Stimulated activated CD4-positive, alpha-beta T cell treated with anti-CD3 and anti-CD28 coated beads, TNF-alpha, amount 100 ng/mL, for 1 hour (primary cell): ENCODE measurements at places on chromosomes 3 and 15.

GRCh38 chr3:151434151-151434890 is 26.5 kb downstream of the IGSF10 start:
- DNase-seq = no peak

DNA sequence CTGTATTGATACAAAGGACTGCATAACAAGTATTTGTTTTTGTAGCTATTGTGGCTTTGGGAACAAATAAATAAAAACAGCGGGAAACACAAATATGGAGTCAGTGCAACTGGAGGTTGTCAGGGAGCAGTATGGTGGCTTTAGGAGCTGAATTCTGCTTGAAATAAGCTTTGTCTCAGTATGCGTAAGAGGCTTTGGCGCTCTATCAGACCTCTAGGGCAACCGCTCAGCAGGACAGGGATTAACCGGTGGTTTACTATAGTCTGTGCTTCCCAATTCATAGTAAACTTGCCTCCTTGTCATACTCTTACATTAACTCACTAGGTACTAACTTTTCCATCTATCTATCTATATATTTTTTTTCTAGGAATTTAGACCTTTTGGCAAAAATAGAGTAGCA is 104.6 kb downstream of the ZIC1 start:
- no peak for DNase-seq

GRCh38 chr15:58288592-58288991 is 143.2 kb upstream of the LIPC start:
- no peak for DNase-seq

- DNase-seq = no peak
Observed at GRCh38 chr3:170418422-170419398, at the start of gene CLDN11. Gene CLDN11, plus strand, starts transcription at chr3:170418868. Its CDS starts 199 bp downstream, at chr3:170419067.

DNA sequence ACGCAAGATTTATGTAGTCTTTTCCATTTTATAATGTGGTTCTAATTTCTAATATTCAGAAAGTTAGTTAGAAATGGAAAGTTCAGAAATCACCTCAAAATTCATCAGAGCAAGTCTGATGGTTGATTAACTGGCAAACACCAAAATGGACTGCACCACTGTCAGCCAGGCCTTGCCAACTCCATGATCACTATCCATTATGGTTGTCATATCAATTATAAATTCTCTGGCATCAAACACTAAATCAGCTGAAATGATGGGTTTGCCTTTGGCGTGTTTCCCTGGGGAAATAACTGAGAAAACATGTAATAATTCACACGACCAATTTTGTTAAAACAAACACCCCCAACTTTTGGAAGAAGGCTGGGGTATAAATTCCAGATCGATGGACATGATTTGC is 219.4 kb downstream of the CDIN1 start:
- no peak for DNase-seq

GRCh38 chr15:57881361-57881760 is 174.8 kb downstream of the POLR2M start:
- no peak for DNase-seq

DNA sequence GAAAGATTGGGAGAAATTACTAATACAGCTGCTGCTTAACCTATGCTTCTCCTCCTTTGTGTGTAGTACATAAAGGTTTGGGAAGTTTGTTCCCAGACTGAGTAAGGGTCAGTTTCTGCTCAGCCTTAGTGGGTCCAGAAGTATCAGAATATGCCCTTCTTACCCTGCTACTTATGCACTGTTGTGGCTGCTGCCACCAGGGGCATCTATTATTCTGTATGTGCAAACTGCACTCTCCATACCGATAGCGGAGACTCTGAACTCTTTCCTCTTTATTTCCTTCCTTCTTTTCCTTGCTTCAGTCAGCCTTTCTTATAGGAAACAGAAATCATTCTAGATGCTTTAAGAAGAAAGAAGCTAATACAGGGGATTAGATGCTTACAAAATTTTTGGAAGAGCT is 4.0 kb downstream of the NEDD4 start:
- DNase-seq = no peak

DNA sequence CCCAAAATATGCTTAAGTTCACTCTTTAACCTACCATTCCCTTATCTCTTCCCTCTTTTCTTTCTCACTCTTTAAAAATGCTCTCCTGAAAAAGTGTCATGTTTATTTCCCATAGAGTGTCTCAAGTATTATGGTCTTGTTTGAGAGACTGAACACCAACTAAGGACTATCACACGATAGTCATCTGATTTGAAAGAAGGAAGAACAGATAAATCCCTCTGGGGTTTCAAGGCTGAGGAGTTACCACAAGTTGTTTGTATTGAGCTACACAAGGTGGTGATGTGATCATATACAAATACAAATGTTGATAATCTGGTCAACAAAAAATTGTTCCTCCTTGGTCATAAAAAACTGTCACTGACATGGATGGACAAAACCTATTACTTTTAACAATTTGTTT is 13.8 kb downstream of the MEIS2 start:
- no peak for DNase-seq

DNA sequence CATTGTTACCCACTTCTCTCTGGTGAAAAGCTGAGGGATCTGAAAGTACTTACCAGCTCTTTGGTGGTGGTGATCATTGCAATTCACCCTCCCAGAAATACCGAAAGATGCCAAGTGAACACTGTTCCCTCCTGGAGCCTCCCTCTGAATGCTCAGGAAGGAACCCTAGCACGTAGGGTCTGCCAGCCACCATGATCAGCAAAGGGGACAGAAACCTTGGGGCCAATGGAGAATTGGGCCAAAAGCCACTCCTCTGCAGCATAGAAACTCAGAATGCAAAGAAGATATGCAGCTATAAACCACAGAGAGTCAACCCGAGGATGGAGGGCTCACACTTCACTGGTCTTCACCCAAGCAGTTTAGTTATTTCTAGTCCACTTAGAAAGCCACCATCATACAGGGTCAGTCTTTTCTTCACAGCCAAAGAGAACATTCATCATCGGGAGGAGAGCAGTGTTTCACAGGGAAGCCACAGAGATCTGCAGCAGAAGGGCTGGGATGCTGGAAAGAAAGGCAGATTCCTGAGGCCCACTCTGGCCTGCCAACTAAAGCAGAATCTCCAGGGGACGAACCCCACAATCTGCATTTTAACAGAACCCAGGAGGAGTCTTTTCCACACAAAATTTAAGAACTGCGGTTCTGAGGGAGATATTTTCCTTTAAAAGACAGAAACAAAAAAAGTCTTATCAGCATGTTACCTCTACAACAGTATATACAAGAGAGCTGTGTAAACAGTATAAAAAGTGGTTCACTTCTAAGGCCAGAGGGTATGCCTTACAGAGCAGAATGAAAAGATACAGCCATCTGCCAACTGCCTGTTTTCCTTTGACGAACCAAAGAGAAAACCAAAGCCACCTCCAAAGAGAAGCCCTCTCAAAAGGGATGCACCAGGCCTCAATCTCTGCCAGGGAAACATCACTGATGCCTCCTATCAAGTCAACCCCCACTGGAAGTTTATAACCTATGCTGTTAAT is 11.3 kb downstream of the TBC1D2B start:
- no peak for DNase-seq

GRCh38 chr3:156174229-156174847 is 54.0 kb downstream of the KCNAB1 start:
- no peak for DNase-seq

DNA sequence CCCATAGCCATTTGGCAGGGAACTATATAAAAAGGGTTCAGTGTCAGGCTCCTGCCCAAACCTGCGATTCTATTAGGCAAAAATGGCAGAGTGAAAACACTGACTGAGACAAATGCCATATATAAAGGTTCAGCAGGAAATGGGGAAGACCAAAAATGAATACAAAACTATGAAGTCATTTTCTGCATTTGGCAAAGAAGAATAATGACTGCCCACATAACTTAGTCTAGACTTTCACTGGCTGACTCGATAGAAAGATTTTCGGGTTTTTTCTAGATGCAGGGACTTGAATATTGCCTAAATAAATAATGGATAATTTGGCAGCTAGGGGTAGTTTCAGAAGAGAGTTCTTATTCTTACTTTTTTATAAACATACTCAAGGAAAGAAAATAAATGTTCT is 178.0 kb downstream of the TPRG1 start:
- no peak for DNase-seq

DNA sequence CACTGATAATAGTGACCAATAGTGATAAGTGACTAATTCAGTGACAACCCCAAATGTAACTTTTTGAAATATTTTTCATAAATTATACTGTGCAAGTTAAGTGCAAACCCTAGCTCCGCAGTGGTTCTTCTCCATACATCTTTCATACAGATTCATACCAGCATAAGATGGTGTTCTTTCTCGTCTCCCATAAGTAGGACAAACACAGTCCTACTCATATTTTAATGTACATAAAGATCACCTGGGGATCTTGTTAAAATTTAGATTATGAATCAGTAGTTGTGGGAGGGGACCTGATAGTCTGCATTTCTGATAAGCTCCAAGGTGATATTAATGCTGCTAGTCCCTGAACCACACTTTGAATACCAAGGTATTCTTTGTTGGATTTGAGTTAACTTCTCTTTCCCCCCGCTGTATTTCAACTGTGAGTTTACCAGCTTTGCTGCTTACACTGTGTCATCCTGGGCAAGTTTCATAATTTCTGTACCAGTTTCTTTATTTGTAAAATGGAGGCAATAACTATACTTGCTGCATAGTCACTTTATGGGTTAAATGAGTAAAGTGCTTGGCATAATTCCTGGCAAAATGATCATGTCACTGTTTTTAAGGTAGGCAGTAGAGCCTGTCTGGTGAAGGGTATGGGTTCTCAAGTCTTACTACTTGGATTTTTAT is 34.7 kb upstream of the C3orf38 start:
- DNase-seq = no peak

- DNase-seq = no peak
Observed at GRCh38 chr3:145290010-145290409, 871.0 kb downstream of the PLOD2 start.

- DNase-seq = no peak
Observed at GRCh38 chr15:85463276-85463892, 83.0 kb downstream of the AKAP13 start.

DNA sequence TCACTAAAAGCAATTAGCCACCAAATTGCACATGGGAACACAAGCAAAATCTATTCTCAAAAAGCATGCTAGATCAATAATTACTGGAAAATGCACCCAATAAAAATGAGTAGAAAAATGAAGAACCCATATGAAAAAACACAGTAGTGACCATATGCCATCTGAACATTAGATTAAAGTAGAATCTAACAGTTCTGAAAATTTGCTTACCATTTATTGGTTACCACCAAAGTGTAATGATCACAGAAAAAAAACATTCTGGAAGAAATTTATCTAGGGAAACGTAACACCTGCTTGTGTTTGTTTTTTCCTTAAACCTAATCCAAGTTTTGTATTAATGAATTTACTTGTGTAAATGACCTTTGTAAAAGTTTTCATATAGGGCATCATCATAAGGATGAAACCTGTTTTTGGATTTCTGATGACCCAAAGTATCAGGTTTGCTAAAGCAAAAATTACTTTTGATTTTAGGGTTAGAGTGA is 37.6 kb upstream of the AADAC start:
- DNase-seq = no peak

- no peak for DNase-seq
Observed at GRCh38 chr3:151282921-151283320, 4.6 kb upstream of the P2RY14 start.

DNA sequence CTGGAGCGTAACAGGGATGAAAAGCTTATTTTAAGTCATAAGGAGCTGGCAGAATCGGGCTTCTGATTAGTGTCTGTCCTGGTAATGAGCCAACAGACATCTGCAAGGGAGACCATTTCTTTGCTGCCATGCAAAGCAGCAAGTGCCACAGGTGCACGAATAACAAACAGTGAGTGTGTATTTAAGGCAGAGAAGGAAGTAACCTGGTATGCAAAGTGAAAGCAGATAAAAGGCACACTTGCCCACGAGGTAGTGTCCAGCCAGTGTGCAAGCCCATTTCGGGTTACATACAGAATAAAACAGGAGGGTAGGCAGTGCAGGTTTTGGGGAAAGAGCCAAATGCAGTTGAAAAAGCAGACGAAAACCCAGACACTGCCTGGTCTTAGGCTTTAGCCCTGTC is 1153.7 kb downstream of the SI start:
- no peak for DNase-seq

GRCh38 chr3:168091302-168091858 is 4.3 kb downstream of the GOLIM4 start:
- DNase-seq = no peak

DNA sequence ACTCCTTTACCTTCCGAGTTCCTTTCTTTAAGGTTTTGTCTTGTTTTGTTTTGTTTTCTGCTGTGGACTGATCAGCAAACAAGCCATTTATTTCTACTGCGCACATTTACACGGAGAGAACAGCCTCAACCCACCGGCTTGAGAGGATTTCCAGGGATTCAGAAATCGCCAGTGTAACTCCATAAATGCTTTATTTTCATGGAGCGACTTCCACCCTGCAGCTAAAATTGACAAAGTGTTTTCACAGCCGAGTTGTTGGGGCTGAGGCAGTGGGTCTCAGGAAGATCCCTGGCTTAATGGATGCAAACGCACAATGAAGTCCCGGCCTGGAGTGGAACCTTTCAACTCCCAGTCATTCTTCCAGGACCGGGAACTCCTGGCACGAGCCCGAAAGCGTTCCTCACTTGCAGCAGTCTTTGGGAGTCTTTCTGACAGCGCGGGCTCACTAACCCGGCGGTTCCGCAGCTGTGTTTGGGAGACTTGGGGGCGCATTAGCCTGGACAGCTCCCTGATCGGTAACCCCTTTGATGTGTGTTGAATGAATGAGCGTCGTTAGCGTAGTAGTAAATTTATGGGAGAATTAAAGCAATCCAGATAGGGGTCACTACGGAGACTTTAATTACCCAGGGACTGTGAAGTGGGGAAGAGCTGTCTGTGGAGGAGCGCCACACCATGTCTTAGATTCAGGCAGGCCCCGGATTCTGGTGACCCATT is 785 bp upstream of the MYRIP start:
- DNase-seq = no peak

DNA sequence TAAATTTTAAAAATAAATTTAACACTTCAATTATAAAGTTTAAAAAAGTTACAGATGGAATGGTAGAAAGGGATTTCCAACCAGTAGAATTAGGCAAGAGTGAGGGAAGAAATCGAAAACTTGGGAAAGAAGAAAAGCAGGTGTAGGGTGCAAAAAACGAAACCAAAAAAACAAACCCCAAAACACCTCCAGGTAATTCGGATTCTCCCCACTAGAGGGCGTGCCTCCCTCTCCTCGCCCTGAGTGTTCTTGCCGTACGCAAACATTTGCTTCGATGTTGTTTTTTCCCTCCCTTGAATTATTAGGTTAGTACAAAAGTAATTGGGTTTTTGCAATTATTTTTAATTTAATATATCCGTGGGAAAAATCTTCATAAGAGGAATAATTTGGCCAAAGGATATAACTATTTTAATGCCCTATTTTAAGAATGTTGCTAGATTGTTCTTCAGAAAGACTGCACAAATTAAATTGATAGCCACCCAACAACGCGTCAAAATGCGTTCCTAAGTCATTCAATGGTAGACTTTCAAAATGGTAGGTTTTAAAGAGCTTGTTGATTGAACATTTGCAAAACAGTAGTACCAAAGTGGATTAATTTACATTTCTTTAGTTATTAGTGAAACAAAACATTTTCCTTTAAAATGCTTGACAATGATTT is 63.7 kb downstream of the SLC30A4 start:
- DNase-seq = peak; percentile 60

DNA sequence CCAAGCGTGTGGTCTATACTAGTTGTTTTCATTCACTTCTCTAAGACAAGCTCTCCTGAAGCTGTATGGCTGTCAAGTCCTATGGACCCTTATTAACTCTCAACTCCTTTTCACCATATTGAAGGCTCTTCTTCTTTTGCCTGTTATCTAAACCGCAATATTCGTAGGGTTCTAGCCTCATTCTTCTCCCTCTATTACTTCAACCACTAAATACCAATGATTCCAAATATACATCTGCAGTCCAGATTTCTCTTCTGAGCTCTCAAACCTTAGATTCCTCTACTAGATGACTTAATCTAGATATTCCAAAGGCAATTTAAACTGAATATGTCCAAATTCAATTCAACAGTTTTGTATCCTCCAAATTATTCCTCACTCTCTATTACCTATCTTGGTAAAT is 24.6 kb downstream of the AQR start:
- no peak for DNase-seq
